ENCODE measurements at places on chromosomes 12 and 14. TPM values are rescaled to one million over a fixed set of nuclear protein-coding genes. Genes with fewer than 3 reads are reported as not detected.

Gene HOXC4
- total RNA-seq: 0.61 TPM

Gene TCL1B
- not detected for total RNA-seq

Gene AGAP2
- 0.46 TPM for total RNA-seq

Gene BCL11B
- not detected for total RNA-seq

GRCh38 chr12:6684609-6685008, 4.6 kb downstream of the ZNF384 start:
- no peak for DNase-seq

DNA sequence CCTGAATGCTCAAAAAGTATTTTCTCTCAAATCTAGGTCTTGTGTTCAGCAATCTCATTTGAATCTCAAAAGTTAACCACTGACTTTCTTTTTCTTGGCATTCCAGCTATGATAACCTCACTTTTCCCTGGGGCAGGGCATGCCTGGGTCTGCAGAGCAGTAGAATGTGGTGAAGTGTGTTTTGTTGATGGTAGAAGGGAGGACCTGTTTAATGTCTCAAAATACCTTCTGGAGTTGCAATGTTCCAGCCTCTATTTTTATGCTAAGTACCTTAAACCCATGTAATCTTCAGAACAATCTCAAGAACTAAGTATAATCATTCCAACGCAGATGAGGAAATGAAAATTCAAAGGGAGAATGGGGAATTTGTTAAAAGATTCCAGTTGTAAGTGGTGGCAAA, 82.1 kb upstream of the FUT8 start:
- DNase-seq: no peak

DNA sequence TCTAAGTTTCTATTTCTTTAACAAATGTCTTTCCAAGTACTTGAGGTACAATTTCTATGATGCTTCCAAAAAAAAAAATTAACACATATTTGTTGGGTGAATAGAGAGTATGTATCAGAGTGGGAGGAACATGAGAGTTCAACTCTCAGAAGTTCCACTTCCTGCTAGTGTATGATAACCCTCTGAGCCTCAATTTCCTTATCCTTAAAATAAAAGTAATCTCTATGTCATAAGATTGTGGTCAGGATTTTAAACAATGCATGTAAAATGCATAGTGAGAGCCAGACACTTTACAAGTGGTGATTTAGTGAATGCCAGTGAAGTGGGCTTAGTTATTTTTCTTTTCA, 270.3 kb upstream of the AMIGO2 start:
- DNase-seq: no peak

DNA sequence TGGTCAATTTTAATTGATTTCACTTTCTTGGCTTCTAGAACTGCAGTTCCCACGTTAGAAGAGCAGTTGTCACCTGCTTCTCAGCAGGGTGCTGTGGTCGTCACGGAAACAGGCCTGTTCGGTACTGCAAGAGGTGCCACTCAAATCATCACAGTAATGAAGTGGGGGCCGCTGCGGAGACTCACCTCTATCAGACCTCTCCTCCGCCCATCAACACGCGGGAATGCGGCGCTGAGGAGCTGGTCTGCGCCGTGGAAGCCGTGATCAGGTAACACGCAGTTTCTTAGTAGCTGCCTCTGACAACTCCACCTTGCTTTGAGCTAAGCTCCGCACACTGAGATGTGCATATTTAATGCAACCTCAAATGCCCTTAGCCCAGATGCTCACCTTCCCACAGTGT, 107.2 kb downstream of the UNC79 start:
- no peak for DNase-seq

- no peak for DNase-seq
Observed at GRCh38 chr12:65962036-65962430, 137.8 kb downstream of the HMGA2 start.

DNA sequence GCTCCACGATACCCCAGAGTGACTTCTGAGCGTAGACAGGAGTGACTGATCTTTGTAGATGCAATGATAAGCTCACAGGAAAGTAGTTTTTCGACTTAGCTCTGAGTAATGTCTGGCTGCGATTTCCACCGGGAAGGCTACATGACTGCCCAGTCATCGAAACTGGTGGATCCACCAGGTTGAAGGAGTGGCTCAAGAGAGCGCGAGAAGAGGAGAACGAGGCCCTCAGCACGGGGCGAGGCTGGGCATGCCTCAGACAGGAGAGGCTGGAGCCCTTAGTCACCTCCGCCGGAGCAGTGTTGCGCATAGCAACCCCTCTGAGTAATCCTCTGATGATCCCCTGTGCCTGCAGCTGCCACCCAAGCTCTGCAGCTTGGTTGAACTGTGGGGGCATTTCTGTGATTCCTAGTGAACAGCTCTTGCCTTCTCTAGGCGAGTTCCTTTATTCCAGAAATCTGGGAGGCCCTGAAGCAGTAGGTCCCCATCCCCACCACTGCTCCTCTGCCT, 25.6 kb downstream of the ELK3 start:
- DNase-seq: peak; percentile 94

DNA sequence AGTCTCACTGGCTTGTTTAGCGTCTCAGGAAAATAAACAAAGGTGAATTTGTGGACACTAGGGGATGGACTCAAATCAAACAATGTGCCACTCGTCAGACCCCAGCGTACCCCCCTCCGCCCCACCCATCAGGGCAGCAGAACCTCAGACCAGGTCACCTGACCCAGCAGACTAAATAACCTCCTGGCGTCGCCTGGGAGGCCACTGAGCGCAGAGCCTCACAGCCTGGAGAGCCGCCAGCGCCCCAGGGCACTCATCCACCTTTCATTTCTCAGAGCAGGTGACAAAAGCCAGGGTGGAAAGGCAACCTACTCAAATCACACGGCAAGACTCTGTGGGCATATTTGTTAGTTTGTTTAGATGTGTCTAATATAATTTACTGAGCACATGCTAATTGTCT, 100.9 kb downstream of the DICER1 start:
- DNase-seq: no peak

DNA sequence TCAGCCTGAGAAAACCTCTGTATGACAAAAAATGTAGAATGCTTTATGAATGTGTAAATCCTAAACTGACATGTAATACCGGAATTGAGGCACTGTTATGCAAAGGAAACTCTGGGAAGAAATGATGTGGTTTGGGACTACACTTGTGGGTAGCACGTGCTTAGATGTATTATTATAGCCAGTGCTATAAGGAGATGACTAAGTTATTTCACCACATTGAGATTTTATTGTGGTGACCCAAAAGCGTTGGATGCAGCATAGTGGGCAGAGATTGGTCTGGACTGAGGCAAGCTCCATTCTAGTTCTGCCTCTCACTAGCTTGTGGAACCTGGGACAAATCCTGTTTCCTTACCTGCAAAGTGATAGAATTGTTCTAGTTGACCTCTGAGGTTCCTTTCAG, 172.2 kb downstream of the SNAPC1 start:
- DNase-seq: no peak

DNA sequence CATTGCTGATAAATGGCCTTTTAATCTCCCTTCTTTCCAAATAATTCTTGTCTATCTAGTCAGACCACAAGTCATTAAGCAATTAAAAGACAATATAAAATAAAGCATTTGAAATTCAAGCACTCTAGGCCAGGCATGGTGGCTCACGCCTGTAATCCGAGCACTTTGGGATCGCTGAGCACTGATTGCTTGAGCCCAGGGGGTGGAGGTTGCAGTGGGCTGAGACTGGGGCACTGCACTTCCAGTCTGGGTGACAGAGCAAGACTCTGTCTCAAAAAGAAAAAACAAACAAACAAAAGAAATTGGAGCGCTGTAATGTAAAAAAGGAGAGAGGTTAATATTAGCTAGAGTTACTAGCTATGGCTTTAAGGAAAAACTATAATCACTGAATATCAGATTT, 30.5 kb upstream of the CSRP2 start:
- no peak for DNase-seq

DNA sequence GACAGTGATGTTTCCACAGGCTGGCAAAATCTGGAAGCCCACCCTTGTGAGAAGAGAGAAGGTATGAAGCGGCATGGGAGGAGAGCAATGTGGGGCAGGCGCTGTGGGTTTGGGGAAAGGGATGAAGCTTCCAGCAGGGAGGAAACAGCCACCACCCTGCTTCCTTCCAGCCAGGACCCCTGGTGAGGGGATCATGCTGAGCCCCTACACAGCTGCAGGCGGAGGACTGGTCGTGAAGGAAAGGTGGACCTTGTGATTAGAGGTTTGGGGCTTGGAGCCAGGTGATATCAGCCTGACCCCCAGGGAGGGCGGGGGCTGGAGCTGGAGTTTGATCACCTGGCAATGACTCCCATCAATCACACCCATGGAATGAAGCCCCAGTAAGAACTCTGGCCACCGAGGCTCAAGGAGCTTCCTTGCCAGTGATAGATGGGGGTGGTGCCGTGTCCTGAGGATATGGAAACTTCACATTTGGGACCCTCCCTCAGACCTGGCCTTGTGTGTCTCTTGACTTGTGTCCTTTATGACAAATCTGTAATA, 48.6 kb downstream of the RIMBP2 start:
- DNase-seq: no peak

- DNase-seq: peak; percentile 46
Observed at GRCh38 chr14:102805371-102805891, 28.2 kb downstream of the TRAF3 start.

DNA sequence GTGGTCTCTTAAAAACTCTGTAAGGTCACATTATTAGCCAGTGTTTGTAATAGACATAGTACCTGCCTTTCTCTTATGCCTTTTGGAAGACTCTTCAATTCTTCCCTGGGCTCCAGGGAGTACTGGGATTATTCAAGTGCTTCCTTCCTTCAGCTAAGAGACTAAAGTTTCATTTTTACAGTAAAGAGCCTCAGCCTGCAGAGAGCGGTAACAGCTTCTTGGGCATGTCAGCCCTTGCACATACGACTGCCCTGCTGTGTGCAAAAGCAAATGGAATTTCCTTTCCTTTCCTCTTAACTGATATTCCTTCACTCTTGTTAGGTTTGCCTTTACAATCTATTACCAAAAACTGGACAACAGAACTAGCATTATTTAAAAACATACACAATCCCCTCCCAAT, 32.9 kb upstream of the AMIGO2 start:
- DNase-seq: no peak

DNA sequence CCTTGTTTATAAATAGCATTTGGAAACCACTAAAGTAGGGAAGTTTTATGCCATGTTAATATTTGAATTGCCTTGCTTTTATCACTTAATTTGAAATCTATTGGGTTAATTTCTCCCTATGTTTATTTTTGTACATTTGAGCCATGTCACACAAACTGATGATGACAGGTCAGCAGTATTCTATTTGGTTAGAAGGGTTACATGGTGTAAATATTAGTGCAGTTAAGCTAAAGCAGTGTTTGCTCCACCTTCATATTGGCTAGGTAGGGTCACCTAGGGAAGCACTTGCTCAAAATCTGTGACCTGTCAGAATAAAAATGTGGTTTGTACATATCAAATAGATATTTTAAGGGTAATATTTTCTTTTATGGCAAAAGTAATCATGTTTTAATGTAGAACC, 4.4 kb downstream of the RAN start:
- DNase-seq: no peak

GRCh38 chr12:71958056-71958455, 19.4 kb downstream of the TPH2 start:
- DNase-seq: no peak

GRCh38 chr14:60656686-60657455, 7.6 kb upstream of the SIX1 start:
- DNase-seq: peak; percentile 79

- DNase-seq: no peak
Observed at GRCh38 chr14:90557516-90557915, 160.7 kb downstream of the CALM1 start.

- DNase-seq: no peak
Observed at GRCh38 chr12:59393506-59393905, 202.3 kb upstream of the SLC16A7 start.

DNA sequence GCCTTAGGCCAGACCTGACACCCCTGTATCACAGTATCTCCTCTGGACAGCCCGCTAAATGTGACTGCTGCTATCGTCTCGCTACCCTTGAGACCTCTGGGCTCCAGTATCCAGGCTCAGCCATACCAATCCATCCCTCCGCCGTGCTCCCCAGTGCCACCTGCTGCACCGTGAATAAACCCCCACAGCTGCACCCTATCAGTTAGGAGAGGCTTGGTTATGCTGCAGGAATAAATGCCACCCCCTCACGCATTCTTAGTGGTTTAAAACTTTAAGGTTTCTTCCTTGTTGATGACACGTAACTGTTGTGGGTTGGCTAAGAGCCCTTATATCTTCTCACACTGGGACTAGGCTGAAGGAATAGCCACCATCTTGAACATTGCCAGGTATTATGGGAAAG, 12.1 kb downstream of the CCDC63 start:
- DNase-seq: no peak

DNA sequence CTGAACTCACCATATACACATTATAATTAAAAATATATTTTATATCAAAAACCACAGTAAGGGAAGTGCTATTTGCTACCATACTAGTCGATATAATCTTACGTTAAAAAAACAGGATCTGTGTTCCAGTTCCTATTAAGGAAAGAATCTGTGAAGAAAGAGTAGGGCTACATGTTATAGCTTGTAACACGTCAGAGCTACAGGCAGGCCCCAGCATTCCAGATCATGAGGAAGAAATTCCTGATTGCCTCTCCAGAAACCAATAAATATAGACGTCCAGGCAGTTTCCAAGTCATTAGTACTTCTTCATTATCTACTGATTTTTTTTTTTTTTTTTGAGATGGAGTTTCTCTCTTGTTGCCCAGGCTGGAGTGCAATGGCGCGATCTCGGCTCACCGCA, 20.6 kb downstream of the SGPP1 start:
- no peak for DNase-seq

- no peak for DNase-seq
Observed at GRCh38 chr12:81022531-81022930, 55.3 kb upstream of the ACSS3 start.

DNA sequence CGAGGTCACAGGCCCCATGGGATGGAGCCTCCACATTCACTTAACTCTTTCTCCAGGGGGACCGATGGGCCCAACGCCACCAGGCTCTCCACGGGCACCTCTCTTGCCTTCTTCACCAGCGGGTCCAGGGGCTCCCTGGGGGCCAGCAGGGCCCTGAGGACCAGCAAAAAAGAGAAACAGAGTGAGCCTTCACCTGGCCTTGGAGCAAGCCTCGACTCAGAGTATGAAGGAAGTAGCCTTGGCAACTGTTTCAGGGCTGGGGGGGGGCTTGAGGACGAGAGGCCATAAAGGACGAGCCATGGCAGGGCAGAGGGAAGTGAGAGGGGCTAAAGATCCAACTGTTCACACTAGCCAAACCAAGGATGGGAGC, 18.0 kb downstream of the COL2A1 start:
- no peak for DNase-seq

DNA sequence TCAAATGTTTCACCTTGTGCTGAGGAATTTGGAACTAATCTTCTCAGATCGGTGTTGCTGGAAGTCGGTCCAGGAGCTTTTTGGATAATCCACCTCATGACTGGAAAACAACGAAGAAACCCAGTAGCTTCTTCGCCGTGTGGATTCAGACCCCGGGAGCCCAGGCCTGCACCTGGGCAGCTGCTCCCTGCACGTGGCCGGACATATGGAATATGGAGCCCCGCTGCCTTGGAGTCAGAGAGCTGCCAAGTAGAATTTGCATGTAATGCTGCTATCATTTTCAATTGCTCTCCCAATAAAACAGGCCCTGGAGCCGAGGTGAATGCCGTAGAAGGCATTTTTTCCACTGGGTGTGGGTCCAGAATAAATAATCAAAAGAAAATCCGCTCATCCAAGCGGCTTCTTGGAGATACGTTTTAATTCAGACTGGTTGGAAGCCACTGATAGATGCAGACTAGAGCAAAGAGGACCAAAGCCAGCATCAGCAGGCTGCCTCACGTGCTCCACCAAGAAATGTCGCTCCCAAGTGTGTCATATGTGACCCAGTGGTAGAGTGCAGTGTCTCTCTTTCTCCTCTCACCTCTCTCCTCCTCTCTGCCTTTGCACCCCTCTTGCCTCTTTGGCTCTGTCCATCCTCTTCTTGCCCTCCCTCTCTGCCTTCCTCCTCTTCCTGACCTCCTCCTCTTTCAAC, 115.3 kb downstream of the ZNF664 start:
- no peak for DNase-seq

Measured in Caki2 (cell line).